ENCODE measurements at places on chromosomes 5 and 9. TPM values are rescaled to one million over a fixed set of nuclear protein-coding genes. Genes with fewer than 3 reads are reported as not detected.

VCP gene
- total RNA-seq, result 385 TPM

- DNase-seq, result peak; percentile 71
Observed at GRCh38 chr5:149488645-149489306, 62.5 kb downstream of the CSNK1A1 start.

- no peak for DNase-seq
Observed at GRCh38 chr9:36933676-36934215, 100.3 kb downstream of the PAX5 start.

DNA sequence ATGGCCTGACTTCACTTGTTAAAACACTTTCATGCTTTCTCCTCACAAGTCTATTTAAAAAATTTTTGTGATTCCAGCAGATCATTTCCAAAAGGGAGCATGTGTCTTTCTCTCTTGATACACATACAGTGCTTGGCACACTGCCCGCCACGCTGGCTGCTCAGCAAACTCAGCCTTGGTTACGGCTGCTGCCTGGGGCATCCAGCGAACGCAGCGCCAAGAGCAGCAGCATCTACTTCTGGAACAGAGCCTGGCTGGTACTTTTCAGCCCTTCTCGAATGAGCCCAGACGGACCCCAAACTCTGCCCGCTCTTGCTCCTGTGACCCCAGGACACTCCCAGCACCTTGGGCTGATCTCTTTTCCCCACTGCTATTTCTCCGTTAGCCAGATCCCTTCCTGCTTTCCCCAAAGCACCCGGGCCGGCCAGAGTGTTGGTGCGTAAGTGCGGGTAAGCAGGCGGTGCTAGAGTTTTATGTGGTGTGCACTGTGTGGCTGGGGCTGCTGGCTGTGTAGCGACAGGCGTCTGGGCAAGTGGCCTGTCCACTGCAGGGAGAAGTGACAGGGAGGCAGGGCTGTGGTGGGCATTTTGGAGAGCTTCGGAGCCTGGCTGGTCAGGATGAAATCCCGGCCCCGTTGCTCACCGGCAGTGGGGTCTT is 73.2 kb downstream of the SH3PXD2B start:
- DNase-seq, result no peak

DNA sequence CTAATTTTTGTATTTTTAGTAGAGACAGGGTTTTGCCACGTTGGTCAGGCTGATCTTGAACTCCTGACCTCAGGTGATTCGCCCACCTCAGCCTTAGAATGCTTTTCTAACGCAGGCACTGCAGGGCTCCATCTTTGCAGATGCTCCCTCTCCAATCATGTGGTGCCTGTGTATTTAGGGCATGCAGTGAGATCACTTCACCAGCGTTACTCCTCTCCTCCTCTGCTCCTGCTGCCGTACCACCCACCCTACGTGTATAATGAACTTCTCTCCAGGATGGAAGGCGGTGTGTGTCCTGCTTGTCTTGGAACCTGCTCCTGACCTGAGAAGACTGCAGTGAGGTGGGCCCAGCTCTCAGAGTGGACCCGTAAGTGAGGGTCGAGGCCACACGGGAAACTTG is 13.6 kb upstream of the CFAP157 start:
- DNase-seq, result no peak

- no peak for DNase-seq
Observed at GRCh38 chr9:105979290-105979689, 284.9 kb downstream of the TMEM38B start.

GRCh38 chr9:82991671-82992070 is 71.3 kb downstream of the RASEF start:
- no peak for DNase-seq

DNA sequence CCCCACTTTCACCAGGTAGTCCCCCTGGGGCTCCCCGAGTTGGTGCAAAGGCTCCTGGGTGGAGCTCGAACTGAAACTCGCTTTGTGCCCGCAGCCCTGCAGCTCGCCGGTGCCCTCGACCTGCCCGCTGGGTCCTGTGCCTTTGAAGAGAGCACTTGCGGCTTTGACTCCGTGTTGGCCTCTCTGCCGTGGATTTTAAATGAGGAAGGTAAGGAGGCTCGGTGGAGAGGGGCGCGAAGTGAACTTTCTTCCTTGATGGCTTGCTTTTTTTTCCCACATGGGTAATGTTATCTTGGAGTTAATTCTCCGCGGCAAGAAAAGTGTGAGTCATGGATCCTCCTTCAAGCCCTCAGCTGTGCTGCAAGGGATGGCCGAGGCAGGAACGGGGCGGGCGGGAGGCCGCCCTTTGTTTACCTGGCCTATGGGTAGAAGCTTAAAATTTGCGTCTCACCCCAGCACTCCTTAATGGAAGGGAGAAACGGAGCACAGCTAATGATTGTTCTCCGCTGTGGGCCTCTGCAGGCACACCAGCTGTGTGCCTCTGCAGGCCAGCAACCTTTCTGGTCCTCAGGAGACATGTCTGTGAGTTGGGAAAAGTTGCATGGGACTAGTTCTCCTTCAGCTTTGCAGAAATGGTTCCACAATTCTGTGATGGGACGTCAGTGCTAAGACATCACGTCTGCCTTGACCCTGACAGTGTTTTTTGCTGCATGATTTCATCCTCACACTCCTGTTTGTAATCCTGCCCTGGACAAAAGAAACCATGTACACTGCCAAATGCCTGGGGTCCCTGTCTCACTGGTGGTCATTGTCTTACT is 1.1 kb downstream of the MAMDC2 start:
- no peak for DNase-seq

GRCh38 chr5:83377131-83377865 is 94.2 kb upstream of the VCAN start:
- peak; percentile 55 for DNase-seq

ACTL7A gene
- not detected for total RNA-seq

DNA sequence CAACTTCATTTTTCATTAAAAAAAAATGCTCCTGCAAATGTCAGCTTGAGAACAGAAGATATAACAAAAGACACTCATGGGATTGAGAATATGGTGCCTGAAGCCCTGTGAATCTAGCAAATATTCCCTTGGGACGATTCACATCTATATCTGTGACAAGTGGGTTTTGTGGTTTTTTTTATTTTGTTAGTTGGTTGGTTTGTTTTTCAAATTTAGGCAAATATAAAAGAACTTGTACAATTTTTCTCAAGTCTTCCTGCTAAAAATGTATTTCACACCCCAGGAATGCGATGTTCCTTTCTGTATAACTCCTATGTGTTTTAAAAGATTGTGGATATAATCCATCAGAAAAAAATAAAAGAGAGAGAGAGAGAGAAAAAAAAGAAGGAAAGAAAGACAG is 1061.8 kb upstream of the ARRDC3 start:
- DNase-seq, result no peak

DNA sequence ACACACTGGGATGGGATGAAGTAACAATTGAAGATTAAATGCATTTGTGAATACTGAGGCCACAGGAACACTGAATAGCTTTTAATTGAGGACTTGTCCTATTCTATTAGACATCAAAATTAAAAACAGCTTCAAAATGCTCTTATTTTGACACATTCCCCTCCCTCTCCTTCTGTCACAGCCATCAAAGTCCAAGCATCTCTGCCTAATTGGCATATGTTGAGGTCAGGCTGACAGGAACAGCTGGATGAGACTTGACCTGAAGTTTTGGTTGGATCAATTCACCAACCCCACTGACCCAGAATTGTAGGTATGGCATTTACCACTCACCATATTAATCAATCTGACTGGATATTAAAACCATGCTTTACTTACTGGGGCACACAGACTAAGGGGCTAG is 96.3 kb downstream of the PTCH1 start:
- no peak for DNase-seq

- DNase-seq, result no peak
Observed at GRCh38 chr5:17438027-17438426, 60.0 kb upstream of the TAF11L2 start.

DNA sequence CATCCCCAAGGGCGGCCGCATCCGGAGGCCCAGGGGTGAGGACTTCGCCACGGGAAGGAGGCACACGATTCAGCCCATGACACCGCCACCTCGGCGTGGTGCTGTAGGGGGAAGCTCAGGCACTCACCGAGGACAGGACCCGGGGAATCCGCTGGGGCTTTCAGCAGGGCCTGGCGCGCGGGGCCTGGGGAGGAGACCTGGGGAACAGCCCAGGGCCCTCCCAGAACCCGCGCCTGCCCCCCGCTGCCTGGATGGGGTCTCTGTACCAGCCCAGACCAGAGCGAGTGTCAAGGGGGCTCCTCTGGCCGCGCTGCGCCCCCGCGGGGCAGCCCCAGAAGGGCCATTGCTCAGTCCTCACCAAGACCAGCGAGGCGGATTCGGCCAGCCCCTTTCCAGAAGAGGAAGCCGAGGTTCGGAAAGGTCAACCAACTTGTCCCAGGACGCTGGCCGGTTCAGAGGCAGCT is 12.8 kb downstream of the COL23A1 start:
- no peak for DNase-seq

- peak; percentile 38 for DNase-seq
Observed at GRCh38 chr9:28073270-28073669, 500.0 kb upstream of the C9orf72 start.

SPATA31E1 gene
- total RNA-seq, result not detected

DNA sequence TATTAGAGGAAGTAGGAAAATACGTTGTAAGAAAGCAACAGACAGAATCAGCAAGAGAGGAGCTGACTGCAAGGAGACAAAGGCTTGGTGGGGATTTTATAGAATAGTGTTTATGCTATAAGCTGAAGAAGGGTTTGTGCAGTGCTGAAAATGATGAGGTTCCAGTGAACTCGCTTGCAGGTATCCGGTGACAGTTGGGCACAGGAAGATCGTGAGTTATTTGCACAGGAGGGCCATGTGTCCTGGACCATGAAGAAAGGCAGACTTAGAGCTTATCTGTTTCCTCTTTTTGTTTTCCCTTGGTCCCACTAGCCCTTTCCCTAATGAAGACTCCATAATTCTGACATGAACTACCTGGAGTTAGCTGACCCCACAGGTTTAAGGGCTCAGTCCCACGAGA is 61.4 kb downstream of the NXNL2 start:
- no peak for DNase-seq

DNA sequence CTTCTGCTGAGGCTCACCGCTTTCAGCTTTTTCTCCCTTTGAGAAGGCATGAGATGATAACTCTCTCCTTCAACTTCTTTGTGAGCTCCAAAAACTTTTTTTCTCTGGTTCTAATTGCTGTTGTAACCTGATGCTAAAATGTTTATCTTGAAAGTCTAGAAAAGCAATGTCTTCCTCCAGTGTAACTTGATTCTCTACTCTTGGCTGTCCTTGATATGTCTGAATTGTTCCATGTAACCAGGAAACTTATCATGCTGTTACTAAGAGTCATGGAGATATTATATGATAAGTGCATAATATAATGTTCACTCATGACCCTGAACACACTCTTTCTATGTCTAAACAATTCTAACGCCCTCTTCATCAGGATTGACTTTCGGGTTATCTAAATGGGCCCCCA is 128.0 kb upstream of the ABCA1 start:
- DNase-seq, result no peak

GRCh38 chr9:36401164-36401740 is 1.2 kb upstream of the RNF38 start:
- peak; percentile 73 for DNase-seq

CTNND2 gene
- total RNA-seq, result 0.18 TPM

RAD17 gene
- total RNA-seq, result 21.8 TPM

NAIF1 gene
- 8.0 TPM for total RNA-seq

GRCh38 chr5:133918316-133918715 is 50.1 kb downstream of the C5orf15 start:
- DNase-seq, result no peak

- DNase-seq, result no peak
Observed at GRCh38 chr9:84679571-84679970, 10.0 kb downstream of the NTRK2 start.

DNA sequence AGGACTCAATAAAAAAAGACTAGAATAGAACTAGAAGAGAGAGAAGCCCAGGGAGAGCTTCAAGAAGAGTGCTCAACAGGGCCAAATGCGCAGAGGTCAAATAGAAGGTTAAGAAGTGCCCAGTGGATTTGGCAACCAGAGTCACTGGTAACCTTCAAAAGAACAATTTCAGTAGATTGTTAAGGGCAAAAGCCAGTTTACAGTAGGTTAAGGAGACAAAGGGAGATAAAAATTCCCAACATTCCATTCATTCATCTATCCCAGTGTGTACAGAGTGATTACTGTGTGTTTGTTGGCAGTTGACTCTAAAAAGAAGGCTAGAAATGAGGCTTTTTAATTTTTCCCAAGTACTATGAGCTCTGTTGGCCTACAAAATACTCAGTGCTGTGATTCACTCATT is 69.4 kb downstream of the RIGI start:
- DNase-seq, result no peak

- DNase-seq, result no peak
Observed at GRCh38 chr5:124997186-124997893, 250.9 kb upstream of the ZNF608 start.

- DNase-seq, result no peak
Observed at GRCh38 chr5:32625547-32625946, 40.2 kb downstream of the SUB1 start.

TNFSF15 gene
- 1.4 TPM for total RNA-seq

DNA sequence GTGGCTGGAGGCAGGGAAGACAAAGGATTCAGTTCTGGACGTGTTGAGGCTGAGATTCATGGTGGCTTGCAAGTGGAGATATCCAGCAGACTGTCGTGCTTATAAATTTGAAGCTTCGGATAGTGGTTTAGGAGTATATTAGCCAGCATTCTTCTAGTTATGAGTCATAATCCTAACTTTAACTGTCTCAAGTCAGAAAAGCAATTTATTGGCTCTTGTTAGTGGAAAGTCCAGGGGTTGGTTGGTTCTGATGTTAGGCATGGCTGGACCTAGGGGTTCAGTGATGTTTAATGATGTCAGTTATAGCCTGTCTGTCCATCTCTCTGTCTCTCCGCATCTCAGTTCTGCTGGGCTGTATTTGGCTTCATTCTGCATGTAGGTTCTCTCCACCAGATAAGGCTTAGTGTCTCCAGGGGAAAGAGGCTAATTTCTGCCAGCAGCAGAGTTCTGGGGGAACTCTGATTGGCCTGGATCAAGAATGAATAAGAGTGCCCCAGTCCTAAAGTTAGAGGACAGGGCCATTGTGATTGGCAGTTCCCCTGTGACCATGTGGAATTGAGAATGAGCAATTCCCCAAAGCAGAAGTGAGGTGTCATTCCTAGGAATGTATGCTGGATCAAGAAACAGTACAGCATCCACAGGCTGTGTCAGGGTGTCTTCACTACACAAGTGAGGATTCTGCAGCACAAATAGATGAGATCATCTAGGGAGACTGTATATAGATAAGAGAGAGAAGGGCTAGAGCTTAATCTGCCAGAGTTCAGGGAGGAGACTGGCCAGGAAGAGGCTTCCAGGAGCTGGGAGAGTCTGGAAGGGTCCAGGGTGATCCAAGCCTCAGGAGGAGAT is 72.9 kb upstream of the SHB start:
- peak; percentile 81 for DNase-seq

PRSS3 gene
- total RNA-seq, result 89.9 TPM

DNA sequence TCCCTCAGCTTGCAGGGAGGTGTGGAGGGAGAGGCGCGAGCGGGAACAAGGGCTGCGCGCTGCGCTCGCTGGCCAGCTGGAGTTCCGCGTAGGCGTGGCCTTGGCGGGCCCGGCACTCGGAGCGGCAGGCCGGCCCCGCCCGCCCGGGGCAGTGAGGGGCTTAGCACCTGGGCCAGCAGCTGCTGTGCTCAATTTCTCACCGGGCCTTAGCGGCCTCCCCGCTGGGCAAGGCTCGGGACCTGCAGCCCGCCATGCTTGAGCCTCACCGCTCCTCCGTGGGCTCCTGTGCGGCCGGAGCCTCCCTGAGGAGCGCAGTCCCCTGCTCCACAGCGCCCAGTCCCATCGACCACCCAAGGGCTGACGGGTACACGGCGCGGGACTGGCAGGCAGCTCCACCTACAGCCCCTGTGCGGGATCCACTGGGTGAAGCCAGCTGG is 1516.4 kb downstream of the EFNA5 start:
- no peak for DNase-seq

OLFM1 gene
- 0.07 TPM for total RNA-seq

- DNase-seq, result no peak
Observed at GRCh38 chr5:143521141-143521540, 117.7 kb upstream of the NR3C1 start.
